ENCODE measurements at places on chromosomes 1 and 21. TPM values are rescaled to one million over a fixed set of nuclear protein-coding genes. Genes with fewer than 3 reads are reported as not detected.
A peak's percentile ranks its signal among the peaks of the same experiment; 100 is the strongest.

The RPTN gene
- total RNA-seq = not detected

The OPRD1 gene
- 0.67 TPM for total RNA-seq

The PTGFR gene
- total RNA-seq = not detected

The ARMH1 gene
- 14.9 TPM for total RNA-seq

The ZNF648 gene
- total RNA-seq = 0.81 TPM

The TSSK3 gene
- total RNA-seq = 3.9 TPM

DNA sequence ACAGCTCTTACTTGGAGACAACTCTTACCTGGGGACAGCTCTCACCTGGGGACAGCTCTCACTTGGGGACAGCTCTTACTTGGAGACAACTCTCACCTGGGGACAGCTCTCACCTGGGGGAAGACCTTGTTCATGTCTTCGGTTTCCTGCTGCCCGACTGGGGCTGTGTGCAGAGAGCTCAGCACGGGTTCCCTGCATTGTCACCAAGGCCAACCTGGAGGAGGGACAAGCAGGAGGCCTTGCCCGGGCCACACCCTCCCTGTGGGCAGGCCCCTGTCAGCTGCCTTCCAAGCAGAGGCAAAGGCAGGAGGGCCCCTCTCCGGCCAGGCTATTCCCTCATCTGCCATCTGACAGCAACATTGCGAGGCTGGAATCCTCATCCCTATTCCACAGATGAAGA lies at the start of gene LDLRAD1:
LDLRAD1 (minus strand) TSS at position 208 of the 400 bp plus-strand sequence; CDS start at position 134, 74 bp downstream.
- no peak for DNase-seq

GRCh38 chr1:45802343-45803298 lies 791 bp upstream of the MAST2 start:
- DNase-seq = peak; percentile 10

GRCh38 chr21:28224191-28224726 lies 768.4 kb downstream of the LTN1 start:
- DNase-seq = no peak

GRCh38 chr21:38830671-38831525 lies 25.2 kb downstream of the ETS2 start:
- DNase-seq = no peak

GRCh38 chr1:13517193-13517812 lies 3.5 kb upstream of the LRRC38 start:
- no peak for DNase-seq

- DNase-seq = no peak
Observed at GRCh38 chr1:23020706-23021405, 1.6 kb downstream of the KDM1A start.

GRCh38 chr21:41110161-41110560 lies 57.8 kb upstream of the BACE2 start:
- no peak for DNase-seq

GRCh38 chr1:173193639-173194038 lies 13.5 kb downstream of the TNFSF4 start:
- DNase-seq = no peak

GRCh38 chr1:70842562-70842961 lies 205.1 kb downstream of the PTGER3 start:
- no peak for DNase-seq

- DNase-seq = no peak
Observed at GRCh38 chr1:25484096-25484495, 53.4 kb downstream of the MACO1 start.

DNA sequence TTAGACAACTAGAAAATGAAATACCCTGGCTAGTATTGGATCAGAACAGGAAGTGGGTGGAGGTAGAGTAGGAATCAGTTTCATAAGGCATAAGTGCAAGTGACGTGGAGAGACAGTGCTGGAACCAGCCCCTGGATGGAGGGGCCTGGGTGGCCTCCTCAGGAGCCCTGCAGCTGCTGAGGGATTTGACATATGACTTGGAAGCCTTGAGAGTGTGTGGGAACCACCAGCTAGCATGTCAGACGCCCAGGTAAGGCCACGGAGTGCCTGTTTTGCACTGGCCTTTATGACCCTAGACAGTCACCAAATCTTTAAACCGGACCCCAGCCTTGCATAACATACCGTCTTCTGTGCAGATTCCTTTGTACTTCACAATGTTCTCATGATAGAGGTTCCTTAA lies 94.4 kb downstream of the RAVER2 start:
- no peak for DNase-seq

- DNase-seq = no peak
Observed at GRCh38 chr1:155472491-155473083, 90.0 kb downstream of the ASH1L start.

GRCh38 chr1:78683079-78683478 lies 33.4 kb downstream of the IFI44 start:
- DNase-seq = no peak

- no peak for DNase-seq
Observed at GRCh38 chr1:182676274-182676673, 8.1 kb downstream of the RGS8 start.

DNA sequence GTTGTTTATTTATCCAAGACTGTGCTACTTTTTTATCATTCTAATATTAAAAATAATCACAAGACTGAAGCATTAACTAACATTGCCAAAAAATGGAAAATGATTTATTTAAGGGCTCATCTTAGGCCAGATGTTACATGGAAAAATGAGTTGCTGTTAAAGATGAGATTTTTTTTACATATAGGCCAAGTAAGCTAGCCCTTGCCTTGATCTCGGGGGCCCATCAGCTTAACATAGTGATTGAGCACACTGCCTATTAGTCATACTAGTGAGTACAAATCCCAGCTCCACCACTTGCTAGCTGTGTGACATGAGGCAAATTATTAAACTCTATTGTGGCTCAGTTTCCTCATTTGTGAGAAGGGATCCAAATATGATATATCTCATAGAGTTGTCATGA lies 275.9 kb upstream of the SNX7 start:
- DNase-seq = no peak

Data from progenitor cell of endocrine pancreas (in vitro differentiated cells).